Dermis blood vessel endothelial cell (primary cell): ENCODE measurements at places on chromosomes 4 and X. TPM values are rescaled to one million over a fixed set of nuclear protein-coding genes. Genes with fewer than 3 reads are reported as not detected.

DNA sequence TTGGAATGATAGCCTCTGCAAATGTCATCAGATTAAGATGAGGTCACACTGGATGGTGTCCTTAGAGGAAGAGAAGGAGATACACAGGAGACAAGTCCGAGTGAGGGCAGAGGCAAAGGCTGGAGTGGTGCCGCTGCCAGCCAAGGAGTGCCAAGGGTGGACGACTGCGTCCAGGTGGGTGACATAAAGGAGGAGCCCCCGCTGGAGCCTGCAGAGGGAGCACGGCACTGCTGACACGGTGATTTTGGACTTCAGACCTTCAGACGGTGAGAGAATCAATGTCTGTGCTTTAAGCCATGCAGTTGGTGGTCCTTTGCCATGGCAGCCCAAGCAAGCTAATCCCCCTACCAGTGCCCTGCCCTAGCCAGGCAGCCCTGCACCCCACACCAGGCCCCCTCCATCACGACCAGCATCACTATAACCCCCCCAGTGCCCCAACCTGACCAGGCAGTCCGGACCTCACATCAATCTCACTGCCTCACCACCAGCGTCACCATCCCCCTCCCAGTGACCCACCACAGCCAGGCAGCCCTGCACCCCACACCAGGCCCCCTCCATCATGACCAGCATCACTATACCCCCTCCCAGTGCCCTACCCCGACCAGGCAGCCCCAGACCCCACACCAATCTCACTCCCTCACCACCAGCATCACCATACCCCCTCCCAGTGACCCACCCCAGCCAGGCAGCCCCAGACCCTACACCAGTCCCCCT lies 130.0 kb downstream of the HMX1 start:
- no peak for DNase-seq

DNA sequence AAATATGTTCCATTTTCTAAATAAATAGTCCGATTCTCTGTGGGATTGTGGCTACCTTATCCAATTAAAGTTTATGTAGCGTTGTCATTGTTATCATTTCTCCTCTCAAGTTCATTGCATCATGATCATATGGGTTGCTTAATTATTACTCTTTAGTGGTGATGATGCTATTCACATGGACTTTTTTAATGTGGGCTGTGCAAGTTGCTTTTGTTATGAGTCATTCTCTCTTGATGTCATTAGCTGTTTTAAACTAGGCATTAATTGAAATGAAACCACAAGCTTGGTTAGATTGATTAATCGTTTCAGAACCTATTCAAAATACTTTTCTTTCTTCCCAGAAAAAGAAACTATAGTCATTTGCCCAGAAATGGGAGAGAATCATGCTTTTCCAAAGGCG lies 38.2 kb downstream of the NHS start:
- no peak for DNase-seq

DNA sequence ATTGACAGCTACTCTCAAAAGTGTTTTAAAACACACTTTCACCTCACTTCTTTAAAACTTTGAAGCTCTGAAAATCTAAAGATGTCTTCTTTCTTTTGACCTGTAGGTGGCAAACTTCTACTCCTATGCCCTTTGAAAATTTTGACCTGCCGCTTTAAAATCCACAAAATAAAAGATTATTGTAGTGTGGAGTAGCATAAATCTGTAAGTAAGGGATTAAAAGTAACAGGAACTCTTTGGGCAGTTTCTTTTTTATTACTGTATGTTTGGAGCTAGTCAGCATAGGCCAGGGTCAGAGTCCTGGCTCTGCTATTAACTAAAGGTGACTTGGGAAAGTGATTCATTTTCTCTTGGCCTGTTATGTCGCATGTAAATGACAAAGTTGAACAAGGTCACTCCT lies 25.5 kb downstream of the BBS12 start:
- peak; percentile 66 for DNase-seq

Gene SPACA5
- not detected in 2 replicates for total RNA-seq

Gene SH3RF1
- 10.8 and 11.2 TPM in 2 replicates for total RNA-seq

Gene UCP1
- total RNA-seq = not detected in 2 replicates
